WTC11 (cell line): ENCODE measurements at places on chromosomes 2 and 18. TPM values are rescaled to one million over a fixed set of nuclear protein-coding genes. Genes with fewer than 3 reads are reported as not detected.
A peak's percentile ranks its signal among the peaks of the same experiment; 100 is the strongest.

GRCh38 chr2:217905395-217905794 is 97.4 kb downstream of the TNS1 start:
- H3K4me1 ChIP-seq, result peaks cover 10% of the 10 kb centered on the region; the same call in 1 of the 2 replicates
- no peak for DNase-seq
- no peak overlapping the region for H3K4me3 ChIP-seq
- no peaks in the 10 kb centered on the region for H3K36me3 ChIP-seq
- no peak overlapping the region for H3K27ac ChIP-seq

DNA sequence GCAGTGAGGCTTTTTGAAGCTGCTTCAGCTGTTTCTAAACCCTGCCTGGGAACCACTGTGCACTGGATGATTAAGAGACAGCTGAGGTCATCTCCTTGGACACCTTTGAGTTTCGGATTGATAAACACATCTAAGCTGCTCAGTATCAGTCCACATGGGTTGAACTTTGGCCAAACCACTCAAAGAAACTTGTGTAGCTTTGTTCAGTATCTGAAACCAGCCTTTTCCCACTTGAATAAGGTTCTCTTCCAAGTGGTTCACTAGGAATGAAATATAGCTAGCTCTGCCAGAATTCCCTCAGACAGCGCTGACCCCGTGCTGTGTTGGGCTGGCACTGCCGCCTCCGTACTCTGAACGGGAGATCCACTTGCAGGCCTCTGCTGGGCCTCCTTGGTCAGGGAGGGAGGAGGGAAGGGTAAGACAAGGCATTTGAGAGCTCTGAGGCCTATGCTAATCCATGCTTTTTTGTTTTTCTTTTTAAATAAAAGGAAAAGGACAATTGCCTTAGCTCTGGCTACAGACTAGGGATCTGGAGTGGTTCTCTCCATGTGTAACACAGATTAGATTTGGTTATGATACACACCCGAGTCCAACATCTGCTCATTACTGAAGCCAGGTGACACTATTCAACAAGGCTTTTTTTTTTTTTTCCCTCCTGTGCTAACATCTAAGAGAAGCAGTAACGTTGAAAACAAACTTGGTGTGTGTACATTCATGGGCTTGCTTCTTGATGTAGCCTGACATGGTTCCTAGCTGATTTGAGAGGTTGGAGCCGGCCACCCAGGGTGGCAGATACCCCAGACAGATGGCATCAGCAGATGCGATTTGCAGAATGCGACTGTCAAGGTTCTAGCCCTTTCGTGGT is 67.7 kb downstream of the NCK2 start:
- H3K27me3 ChIP-seq, result no peaks in the 10 kb centered on the region
- no peak overlapping the region for H3K27ac ChIP-seq
- peaks cover 54% of the 10 kb centered on the region for H3K4me1 ChIP-seq

DNA sequence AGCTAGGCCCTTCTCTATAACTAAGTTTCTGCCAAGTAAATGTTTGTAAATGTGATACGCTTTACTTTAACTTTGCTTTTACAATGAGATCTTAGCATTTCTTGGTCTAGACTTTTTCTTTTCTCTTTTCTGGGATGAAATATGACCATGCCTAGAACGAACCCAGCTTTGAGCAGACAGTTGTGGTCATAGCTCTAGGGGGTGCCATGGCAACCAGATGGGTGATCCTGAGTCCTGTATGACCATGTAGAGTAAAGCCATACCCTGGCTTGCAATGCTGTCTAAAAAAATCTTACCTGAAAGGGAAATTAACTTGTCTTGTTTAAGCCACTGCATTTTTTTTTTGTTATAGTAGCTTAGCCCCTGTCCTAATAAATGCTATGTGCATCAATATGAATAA is 956.3 kb downstream of the SLC4A3 start:
- H3K27ac ChIP-seq, result no peak overlapping the region
- no peaks in the 10 kb centered on the region for H3K27me3 ChIP-seq
- H3K36me3 ChIP-seq, result no peaks in the 10 kb centered on the region
- H3K4me3 ChIP-seq, result no peak overlapping the region
- no peaks in the 10 kb centered on the region for H3K4me1 ChIP-seq

DNA sequence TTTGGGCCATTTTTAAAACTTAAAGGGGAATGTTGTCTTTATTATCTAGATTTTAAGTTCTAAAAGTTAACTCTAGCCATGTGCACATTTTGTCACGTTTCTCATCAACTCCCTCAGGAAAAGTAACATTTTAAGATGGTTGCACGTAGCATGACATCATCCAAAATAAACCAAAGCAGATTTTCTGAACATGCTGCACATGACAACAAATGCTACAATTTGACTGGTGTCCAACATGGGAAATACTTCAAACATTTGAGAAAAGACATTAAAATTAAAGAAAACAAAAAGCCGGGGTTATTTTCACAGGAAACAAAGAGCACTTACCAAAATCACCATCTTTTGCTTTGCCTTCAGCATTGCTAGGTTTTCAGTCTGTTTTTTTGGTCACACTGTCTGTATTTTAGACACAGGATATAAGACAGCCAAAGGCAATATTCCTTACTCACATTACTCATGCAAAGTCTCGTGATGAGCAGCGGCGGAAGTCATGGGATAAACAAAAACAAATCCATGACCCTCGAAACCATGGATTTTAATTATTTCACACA is 51.3 kb upstream of the RND3 start:
- H3K27me3 ChIP-seq, result no peaks in the 10 kb centered on the region; the same call in 1 of the 2 replicates
- DNase-seq, result no peak
- H3K4me1 ChIP-seq, result no peaks in the 10 kb centered on the region
- no peak overlapping the region for H3K4me3 ChIP-seq
- peaks cover 38% of the 10 kb centered on the region for H3K36me3 ChIP-seq

Gene INPP5D
- total RNA-seq, result 17.2 to 23.7 TPM (median 22.3 TPM) in 3 replicates

GRCh38 chr2:161139098-161139987 is 20.9 kb upstream of the TANK start:
- no peaks in the 10 kb centered on the region for H3K36me3 ChIP-seq
- no peaks in the 10 kb centered on the region; the same call in 1 of the 2 replicates for H3K27me3 ChIP-seq
- no peak for DNase-seq
- no peak overlapping the region for H3K4me3 ChIP-seq
- H3K27ac ChIP-seq, result no peak overlapping the region

DNA sequence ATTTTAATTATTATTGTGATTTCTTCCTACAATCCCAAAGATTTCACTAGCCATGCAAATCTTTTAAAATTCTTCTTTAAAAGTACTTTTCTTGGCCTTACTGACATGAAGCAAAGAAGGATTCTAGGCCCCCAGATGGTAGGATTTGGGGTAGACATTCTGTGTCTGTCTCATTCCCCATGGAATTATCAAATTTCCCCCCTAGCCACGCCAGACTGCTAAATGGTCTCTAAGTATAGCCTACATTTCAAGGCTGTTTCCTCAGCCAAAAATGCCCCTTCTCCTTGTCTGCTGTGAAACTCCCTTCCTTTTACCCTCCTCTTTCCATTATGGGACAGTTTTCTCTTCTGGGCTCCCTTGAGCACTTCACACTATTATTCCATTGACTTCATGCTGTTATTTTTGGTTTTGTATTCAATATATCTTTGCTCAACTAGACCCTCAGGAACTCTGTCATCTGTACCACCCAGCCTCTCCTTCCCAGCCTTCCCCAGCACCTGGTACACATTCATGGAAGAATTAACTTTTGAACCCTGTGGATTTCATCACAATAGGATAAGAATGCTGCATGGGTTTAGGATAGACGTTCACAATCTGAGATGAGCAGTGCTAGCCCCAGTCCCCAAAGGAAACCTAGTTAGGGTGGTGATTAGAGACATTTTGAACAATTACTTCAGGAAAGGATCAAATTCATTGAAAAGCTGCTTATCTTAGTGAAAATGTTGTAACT is 21.5 kb upstream of the CYP1B1 start:
- no peak for DNase-seq
- peaks cover 78% of the 10 kb centered on the region for H3K4me1 ChIP-seq
- 0 out of 2 replicates have a peak, but pooled peaks cover under 1% of the 10 kb centered on the region for H3K36me3 ChIP-seq

Gene SLC66A3
- total RNA-seq, result 11.7 to 14.8 TPM (median 12.5 TPM) in 3 replicates

Gene NIFK
- total RNA-seq, result 72.4 to 91.3 TPM (median 74.5 TPM) in 3 replicates

Gene EPB41L3
- total RNA-seq, result 20.1 to 20.6 TPM (median 20.1 TPM) in 3 replicates

DNA sequence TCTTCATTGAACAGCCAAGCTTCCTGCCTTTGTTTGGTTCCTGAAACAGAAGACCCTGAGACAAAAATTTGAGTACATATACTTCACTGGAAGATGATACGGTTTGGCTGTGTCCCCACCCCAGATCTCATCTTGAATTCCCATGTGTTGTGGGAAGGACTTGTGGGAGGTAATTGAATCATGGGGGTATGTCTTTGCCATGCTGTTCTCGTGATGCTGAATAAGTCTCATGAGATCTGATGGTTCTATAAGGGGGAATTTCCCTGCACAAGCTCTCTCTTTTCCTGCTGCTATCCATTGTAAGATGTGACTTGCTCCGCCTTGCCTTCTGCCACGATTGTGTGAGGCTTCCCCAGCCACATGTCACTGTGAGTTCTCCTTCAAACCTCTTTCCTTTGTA is 76.5 kb downstream of the BABAM2 start:
- no peak overlapping the region for H3K27ac ChIP-seq
- no peak for DNase-seq
- no peak overlapping the region for H3K4me3 ChIP-seq

Gene DSC3
- 2.1 to 2.8 TPM (median 2.6 TPM) in 3 replicates for total RNA-seq

GRCh38 chr2:241445426-241445825 is 63.0 kb downstream of the STK25 start:
- peaks cover 8% of the 10 kb centered on the region for H3K36me3 ChIP-seq
- 0 out of 2 replicates have a peak overlapping the region, but pooled peaks have one; percentile 36 for H3K27ac ChIP-seq
- no peaks in the 10 kb centered on the region for H3K27me3 ChIP-seq
- DNase-seq, result no peak

Gene GRB14
- 14.9 to 17.2 TPM (median 17.2 TPM) in 3 replicates for total RNA-seq

DNA sequence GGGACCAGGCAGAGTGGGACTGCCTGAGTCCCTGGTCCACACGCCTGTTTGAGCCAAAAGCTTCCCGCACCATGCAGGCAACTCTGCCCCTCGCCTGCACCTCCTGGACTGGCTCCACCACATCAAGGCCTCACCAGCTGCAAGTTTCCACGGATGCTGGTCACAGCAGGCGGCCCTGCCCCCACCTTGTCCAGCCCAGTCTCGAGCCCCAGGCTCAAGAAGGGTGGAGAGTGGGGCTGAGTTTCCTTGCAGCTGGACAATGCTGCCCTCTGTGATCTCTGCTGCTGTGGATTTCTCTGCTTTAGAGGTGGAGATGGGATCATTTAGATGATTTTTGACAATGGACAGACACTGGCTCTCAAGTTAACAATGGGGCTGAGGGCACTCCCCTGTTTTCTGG is 74.9 kb downstream of the MTCL1 start:
- H3K4me3 ChIP-seq, result no peak overlapping the region
- DNase-seq, result no peak
- peaks cover 36% of the 10 kb centered on the region for H3K4me1 ChIP-seq
- H3K27me3 ChIP-seq, result no peaks in the 10 kb centered on the region
- no peak overlapping the region for H3K27ac ChIP-seq
- H3K36me3 ChIP-seq, result peaks cover 26% of the 10 kb centered on the region
